ENCODE measurements at places on chromosomes 7 and 10. TPM values are rescaled to one million over a fixed set of nuclear protein-coding genes. Genes with fewer than 3 reads are reported as not detected.

DNA sequence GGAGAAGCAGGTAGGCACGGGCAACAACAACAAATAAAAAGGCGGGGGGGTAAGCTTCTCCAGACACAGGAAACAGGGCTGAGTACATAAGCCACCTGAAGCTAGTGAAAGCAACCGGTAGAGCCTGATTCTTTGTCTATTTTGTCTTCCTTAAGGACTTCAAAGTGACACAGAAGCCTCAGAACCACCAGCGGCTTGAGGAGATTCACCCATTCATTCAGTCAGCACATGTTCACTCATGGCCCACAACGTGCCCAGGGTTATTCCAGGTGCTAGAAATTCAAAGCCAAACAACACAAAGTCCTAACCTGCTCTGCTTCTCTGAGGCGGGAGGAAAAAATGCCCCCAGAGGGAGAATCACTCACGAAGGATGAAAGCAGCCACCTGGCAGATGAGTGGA is 69.3 kb upstream of the C7orf33 start:
- peaks cover under 1% of the 10 kb centered on the region for H3K4me1 ChIP-seq
- H3K27ac ChIP-seq: no peak overlapping the region
- no peaks in the 10 kb centered on the region for H3K36me3 ChIP-seq
- peaks cover 60% of the 10 kb centered on the region for H3K27me3 ChIP-seq

DNA sequence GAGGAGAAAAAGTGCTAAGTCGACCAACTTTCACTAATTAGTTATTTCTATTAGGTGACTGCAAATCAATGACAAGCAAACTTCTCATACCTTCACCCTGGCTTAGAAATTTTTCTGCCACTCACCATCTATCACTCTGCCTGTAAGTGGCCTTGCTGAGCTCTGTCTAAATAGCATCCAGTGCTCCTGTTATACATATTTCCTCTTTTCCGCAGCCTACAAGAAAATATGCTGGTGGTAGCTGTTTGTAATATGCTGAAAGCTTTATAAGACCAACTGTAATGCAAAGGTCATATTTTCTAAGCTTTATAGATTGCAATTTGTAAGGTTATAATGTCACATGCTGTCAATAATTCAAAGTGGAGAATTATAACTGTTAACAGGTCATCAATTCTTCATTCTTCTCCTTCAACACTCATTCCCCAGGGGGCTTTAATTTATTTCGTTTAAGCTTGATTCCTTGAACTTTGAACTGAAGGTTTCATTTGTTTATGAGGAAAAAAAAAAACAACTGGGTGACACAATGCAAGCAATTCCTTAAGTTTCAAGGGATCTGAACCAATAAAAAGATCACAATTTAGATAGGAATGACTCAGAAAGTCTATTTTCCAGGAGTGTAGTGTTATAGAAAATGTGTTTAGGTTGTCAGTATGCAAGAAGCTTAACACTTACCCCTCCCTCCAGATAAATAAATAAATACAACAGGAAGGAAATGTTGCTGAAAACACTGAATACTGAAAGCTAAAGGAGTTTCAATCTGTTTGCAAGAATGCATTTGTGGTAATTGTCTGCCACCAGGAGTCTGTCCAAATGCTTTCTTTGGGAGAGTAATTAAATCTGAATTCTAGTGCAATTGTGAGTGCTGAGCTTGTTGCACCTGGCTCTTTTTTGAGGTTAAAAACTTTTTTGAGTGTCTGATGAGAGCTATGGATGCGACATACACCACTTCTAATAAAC is 183.7 kb downstream of the SORCS1 start:
- DNase-seq: no peak
- H3K4me3 ChIP-seq: no peak overlapping the region
- no peaks in the 10 kb centered on the region for H3K27me3 ChIP-seq
- H3K4me1 ChIP-seq: peaks cover 10% of the 10 kb centered on the region
- no peaks in the 10 kb centered on the region for H3K36me3 ChIP-seq

DNA sequence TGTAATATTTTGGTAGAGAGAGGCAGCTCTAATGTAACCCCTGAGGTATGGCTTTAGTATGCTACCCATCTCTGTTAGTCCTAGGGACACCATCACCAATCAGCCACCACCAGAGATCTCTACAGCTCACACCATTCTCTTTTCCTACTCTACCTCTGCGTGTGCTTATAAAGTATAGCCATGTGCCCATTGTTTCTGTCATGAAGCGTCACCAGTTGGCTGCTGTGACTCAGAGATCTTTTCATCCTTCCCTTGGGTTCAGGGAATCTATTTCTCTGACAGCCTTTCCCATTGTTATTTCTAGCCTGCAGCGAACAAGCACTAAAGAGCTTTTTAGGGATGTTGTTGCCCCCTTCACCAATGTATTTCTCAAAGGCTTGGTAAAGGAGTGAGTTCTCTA is 103.3 kb downstream of the TPST1 start:
- no peaks in the 10 kb centered on the region for H3K36me3 ChIP-seq
- H3K4me3 ChIP-seq: no peak overlapping the region
- no peak overlapping the region for H3K27ac ChIP-seq
- no peaks in the 10 kb centered on the region for H3K27me3 ChIP-seq
- DNase-seq: no peak

GRCh38 chr7:92797693-92798092 is 38.7 kb downstream of the CDK6 start:
- no peak overlapping the region for H3K4me3 ChIP-seq
- H3K4me1 ChIP-seq: peaks cover 20% of the 10 kb centered on the region
- H3K36me3 ChIP-seq: no peaks in the 10 kb centered on the region
- DNase-seq: peak; percentile 49
- no peak overlapping the region for H3K27ac ChIP-seq

DNA sequence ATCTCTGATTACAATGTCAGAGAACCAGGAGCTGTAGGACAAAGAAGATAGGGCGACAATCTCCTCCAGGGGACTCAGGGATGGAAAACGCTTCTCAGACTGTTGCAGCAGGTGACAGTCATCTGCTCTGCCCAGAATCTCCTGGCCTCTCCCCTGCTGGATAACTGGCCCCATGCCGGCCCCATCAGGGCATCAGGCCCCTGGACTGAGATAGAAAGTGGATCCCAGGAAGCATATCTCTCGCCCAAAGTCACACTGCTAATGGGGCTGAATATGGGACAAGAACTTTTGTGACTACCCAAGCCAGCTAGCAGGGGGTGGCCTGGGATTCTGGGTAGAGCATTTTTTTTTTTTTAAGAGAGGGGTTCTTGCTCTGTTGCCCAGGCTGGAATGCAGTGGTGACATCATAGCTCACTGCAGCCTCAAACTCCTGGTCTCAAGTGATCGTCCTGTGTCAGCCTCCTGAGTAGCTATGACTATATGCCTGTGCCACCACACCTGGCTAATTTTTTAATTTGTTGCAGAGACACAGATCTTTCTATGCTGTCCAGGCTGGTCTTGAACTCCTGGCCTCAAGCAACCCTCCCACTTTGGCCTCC is 20.5 kb upstream of the MLXIPL start:
- H3K36me3 ChIP-seq: no peaks in the 10 kb centered on the region
- no peak overlapping the region for H3K27ac ChIP-seq
- no peak for DNase-seq
- H3K4me1 ChIP-seq: peaks cover 16% of the 10 kb centered on the region
- peaks cover 22% of the 10 kb centered on the region for H3K27me3 ChIP-seq
- no peak overlapping the region for H3K4me3 ChIP-seq

- no peak overlapping the region for H3K4me3 ChIP-seq
- no peak for DNase-seq
- H3K27me3 ChIP-seq: no peaks in the 10 kb centered on the region
- no peak overlapping the region for H3K27ac ChIP-seq
- no peaks in the 10 kb centered on the region for H3K36me3 ChIP-seq
- H3K4me1 ChIP-seq: no peaks in the 10 kb centered on the region
Measured at GRCh38 chr10:14296065-14296709, 34.5 kb downstream of the FRMD4A start.

GRCh38 chr7:106138776-106139175 is 26.7 kb upstream of the SYPL1 start:
- no peak overlapping the region for H3K27ac ChIP-seq
- DNase-seq: no peak
- no peaks in the 10 kb centered on the region for H3K4me1 ChIP-seq
- H3K4me3 ChIP-seq: no peak overlapping the region
- no peaks in the 10 kb centered on the region for H3K36me3 ChIP-seq

- H3K27me3 ChIP-seq: no peaks in the 10 kb centered on the region
- peak overlapping the region; percentile 97 for H3K27ac ChIP-seq
- peak; percentile 94 for DNase-seq
- peak overlapping the region; percentile 58 for H3K4me3 ChIP-seq
Measured at GRCh38 chr7:158811461-158811860, 17.8 kb downstream of the ESYT2 start.

Gene AKR1D1
- not detected for total RNA-seq

Gene SPDYE9
- total RNA-seq: not detected

Gene NODAL
- not detected for total RNA-seq

Gene IMPDH1
- 74.0 TPM for total RNA-seq

All from MCF 10A (cell line).